ENCODE measurements at places on chromosomes 1 and 21.

DNA sequence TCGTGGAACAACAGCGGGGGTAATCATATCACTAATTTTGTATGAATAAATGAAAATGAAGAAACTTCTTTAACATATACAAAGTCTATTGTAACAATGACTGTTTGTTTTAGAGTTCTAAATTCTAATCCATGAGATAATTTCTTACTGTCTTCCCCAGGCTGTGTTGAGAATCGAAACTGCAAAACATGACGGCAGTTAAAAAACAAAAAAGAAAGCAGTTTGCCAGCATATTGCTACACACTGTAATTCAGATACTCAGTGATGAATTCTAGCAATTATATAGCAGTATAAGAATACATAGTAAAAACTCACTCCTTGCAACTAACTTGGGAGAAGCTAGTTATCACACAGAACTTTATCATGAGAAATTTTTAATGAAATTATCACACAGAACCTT lies 22.1 kb downstream of the INSL5 start:
- DNase-seq: peak; percentile 57

GRCh38 chr1:206112600-206113301 lies 4.4 kb downstream of the AVPR1B start:
- DNase-seq: no peak

DNA sequence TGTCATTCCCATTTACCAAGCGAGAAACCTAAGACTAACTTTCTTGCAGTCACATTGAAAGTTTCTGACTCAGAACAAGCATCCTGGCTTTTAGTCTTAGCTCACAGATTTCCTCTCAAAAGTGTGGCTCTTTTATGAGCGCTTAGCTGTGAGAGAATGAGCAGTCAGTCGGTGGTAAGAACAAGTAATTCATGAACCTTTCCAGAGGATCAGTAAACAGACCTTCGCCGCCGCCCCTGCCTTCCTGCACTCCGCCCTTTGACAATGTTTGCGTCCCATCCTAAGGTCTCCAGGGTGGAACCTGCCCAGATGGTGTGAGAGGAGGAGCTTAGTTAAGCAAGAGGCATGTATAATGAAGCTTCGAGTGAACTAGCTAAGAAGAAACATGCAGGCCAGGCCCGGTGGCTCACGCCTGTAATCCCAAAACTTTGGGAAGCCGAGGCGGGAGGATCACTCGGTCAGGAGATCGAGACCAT lies 142.4 kb downstream of the GLUL start:
- DNase-seq: no peak

GRCh38 chr1:246065592-246065991 lies 441.5 kb downstream of the SMYD3 start:
- no peak for DNase-seq

DNA sequence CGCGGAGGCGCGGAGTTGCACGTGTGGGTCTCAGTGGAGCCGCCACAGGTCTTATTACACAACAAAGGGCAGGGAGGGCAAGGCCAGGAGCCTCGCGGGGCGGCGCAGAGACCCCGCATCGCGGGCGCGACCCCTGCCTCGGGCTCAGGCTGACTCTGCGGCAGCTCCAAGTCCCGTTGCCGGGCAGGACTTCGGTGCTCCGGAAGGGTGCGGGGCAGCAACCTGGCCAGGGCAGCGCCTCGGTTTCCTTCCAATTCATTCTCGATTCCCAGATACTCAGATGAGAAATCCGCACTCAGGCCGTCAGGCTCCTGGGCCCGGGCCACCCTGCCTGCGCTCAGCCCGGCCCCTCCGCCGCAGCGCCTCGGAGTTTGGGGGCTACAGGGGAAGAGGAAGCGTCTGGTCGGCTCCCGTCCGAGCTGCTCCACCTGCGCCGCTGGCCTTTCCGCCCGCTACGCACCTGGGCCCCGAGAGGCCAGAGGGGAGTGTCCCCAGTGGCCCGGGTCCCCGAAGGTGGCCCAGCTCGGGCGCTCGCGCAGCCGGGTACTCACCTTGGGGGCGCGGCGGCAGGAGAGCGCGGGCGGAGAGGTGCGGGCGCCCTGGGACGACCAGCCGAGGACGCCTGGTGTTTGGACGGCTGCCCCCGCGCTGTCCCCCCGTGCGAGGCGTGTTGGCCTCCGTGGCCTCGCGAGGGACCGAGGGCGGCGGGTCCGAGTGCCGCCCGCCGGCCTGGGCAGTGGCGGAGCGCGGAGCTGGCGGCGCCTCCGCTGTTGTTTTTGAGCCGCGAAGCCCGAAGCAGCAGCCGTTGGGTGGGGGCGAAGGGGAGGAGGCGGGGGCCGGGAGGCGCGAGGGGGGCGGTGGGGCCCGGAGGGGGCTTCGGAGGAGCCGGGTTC lies 1.1 kb upstream of the PRDM16 start:
- DNase-seq: no peak

DNA sequence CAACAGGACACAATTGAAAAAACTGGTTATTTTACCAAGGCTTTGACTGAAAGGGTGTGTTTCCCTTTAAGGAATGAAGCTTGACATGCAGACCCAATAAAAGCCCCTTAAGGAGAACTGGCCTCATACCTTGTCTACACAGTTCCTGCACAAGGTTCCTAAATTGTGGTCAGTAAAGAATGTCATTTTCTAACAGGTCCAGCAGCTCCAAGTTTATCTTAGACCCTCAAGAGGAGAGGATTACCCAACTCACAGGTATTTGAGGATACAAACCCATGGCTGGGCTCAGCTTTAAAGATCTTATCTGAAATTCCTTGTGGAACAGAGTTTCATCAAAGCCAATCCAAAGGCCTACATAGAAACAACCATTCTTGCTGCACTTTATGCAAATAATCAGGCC lies 31.4 kb upstream of the CBR3 start:
- no peak for DNase-seq

DNA sequence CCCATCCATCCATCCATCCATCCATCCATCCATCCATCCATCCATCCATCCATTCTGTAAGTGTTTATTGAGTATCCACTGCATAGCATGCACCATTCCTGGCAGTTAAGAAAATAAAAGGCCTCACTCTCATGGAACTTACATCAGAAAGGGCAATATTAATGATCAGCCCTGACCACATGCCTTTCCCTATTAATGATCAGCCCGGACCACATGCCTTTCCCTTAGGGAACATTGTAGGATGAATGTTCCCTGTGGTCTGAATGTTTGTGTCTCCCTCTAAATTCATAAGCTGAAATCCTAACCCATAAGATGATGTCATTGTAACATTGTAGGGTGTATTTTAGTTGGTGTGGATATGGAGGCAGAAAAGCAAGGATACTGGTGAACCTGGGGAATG lies 365.8 kb downstream of the KIF26B start:
- DNase-seq: no peak

GRCh38 chr1:27427329-27427728 lies 34.9 kb downstream of the GPR3 start:
- DNase-seq: no peak

- no peak for DNase-seq
These were observed 47.3 kb upstream of the RCC1 start for GRCh38 chr1:28458237-28459228.

DNA sequence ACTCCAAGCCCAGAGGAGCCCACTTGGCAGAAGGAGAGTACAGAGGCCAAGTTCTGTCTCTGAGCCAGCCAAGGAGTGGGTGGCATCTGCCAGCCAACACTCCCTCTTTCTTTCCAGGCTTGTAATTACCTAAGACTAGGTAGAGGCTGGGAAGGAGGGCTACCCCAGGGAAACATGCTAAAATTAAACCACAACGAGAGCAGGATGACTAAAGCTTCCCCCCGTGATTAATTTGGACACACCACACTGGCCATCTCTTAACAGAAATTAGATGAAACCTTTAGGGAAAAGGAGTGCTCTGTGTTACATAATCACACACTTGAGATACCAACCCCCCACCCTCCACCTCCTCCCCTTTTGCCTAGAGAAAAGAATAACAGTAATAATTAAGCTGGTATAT lies 102.1 kb upstream of the ZC3H12A start:
- DNase-seq: no peak

DNA sequence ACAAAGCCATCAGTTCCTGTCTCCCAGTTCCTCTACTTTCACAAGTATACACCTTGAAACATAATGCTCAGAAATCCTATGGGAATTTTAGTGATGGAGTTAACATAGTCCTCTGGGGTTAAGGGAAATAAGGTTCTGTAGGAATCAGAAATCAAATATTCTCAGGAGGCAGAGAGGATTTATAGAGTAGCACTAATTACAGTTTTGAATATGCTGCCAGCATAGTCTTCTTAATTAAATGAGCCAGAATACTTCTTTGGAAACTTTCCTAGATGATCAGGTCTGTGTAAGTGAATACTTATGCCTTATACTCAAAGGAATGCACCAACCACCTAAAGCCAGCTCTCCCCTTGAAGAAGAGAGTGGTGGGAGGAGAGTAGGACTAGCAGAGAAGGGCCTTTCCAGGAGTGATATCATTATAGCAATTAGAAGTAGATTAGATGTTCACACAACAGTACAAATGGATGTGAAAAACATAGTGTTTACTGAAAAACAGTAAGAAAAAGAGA lies 31.4 kb upstream of the DIRAS3 start:
- no peak for DNase-seq

DNA sequence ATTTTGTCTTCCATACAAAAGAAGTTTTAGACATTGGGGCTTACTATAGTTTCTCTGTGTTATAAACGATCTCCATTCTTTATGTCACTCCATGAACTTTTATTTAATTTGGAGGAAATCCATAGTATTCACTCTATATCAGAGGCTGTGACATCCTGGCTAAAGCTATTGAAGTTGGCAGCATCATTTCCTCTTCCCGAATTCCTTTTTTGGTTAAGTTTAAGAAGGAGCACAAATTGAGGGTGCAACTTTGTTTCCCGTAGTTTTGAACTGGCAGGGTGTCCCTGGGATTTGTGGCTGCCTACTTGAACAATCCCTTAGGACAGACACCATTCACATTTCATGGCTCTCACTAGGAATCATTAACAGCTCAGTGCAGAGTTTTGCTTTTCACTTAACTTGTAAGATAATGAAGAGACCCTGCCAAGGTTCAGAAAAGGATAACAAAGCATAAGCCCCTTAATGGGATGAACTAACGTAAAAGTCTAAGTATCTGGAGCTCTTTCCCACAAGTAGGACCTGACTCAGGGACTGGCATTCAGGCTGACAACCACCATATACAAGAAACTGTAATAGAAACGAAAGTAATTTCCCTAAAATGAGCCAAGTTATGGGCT lies 13.9 kb downstream of the S1PR1 start:
- no peak for DNase-seq

- DNase-seq: no peak
These were observed 144.6 kb downstream of the LRIG2 start for GRCh38 chr1:113217447-113218208.

GRCh38 chr1:240492832-240493440 lies 119.0 kb downstream of the GREM2 start:
- no peak for DNase-seq

DNA sequence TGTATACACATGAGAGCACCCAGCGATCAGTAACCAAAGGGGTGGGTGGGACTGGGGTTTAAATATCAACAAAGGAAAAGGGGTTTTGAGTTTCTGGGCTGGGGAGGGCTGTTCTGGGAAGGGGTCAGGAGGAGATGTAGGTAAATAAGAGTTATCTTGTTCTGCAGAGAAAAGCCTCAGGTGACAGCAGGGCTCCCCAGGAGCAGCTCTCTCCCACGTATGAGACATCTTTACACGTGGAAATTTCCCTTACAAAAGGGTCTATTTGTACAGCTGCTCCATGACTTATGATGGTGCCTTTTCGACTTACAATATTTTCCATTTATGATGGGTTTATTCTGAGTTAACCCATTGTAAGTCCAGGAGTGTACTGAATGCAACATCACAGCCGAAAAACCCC lies 16.3 kb upstream of the PADI2 start:
- DNase-seq: no peak

GRCh38 chr1:108747898-108748297 lies 1.4 kb downstream of the STXBP3 start:
- no peak for DNase-seq

- DNase-seq: peak; percentile 59
These were observed 46.5 kb downstream of the NCF2 start for GRCh38 chr1:183543619-183544204.

All from MM.1S (cell line).